Neural crest cell (in vitro differentiated cells): ENCODE measurements at places on chromosomes 7 and 10. TPM values are rescaled to one million over a fixed set of nuclear protein-coding genes. Genes with fewer than 3 reads are reported as not detected.

DNA sequence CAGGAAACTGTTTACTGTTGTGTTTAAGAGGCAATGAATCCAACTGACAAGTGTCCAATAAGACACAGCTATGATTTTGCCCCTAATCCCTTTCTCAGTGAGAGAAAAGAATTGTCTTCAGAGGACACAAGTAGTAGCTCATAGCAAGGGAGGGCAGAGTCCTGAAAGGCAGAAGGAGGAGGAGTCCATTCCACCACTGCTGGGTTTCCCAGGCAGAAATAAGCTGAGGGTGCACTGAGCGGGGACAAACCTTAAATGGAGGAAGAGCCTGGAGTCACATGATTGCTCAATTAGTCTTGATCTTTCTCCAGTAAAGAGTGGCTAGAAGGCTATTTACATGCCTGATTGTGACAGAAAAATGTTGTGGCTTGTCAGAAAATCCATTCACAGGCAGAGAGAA, 573.8 kb downstream of the POM121L12 start:
- peak overlapping the region; percentile 79 for H3K27ac ChIP-seq
- DNase-seq = no peak
- no peaks in the 10 kb centered on the region for H3K4me1 ChIP-seq
- no peaks in the 10 kb centered on the region for H3K36me3 ChIP-seq
- H3K27me3 ChIP-seq = no peaks in the 10 kb centered on the region

- no peaks in the 10 kb centered on the region for H3K27me3 ChIP-seq
- H3K4me3 ChIP-seq = no peak overlapping the region
- no peak for DNase-seq
- H3K4me1 ChIP-seq = no peaks in the 10 kb centered on the region
- no peak overlapping the region for H3K27ac ChIP-seq
These were observed 63.0 kb downstream of the ABRAXAS2 start for GRCh38 chr10:124864421-124865193.

DNA sequence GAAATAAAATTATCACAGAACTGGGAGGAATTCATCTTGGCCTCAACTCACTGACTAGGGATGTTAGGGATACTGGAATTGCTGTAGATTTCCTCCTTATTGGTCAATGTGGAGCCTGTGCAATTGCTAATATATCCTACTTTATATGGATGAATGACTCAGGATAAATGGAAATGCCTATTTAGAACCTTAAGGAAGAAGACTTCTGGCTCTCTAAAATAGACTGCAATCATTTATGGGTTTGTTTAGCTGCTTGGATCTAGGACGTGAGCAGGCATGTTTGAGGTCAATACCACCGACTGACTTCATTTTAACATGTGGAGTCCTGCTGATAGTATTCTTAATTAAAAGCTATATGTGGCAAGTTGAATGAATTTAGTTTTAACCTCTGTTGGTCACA, 1040.1 kb upstream of the LRRN3 start:
- no peaks in the 10 kb centered on the region for H3K4me1 ChIP-seq
- no peaks in the 10 kb centered on the region for H3K27me3 ChIP-seq
- no peaks in the 10 kb centered on the region for H3K36me3 ChIP-seq
- H3K27ac ChIP-seq = no peak overlapping the region
- no peak for DNase-seq
- H3K4me3 ChIP-seq = no peak overlapping the region

DNA sequence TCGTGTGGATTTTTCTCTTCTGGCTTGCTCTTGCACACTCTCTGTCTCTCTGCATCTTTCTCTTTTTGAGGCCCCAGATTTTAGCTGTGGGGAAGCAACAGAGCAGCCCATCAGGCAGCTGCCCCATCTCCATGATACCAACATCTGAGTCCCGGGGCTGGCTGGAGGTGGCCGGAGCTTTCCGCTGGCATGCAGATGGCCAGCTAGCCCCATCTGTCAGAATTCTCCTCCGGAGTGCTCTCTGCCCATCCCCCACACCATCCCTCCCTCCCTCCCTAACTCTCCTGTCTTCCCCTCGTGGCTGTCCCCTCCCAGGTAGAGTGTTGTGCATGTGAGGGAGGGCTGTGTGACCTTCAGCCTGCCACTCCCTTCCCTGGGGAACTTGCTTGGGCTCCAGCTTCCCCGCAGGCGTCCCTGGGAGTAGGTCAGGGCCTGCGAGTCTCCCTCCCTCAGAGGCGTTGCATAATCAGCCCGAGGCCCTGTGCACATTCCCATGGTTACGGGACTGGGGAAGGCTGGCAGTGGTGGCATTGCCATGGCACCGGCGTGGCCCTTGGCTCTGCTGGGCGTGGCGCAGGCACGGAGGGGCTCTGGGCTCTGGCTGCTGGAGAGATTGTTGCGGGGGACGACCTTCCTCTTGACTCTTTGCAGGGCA, 24.7 kb downstream of the GHRHR start:
- no peaks in the 10 kb centered on the region for H3K36me3 ChIP-seq
- peaks cover 18% of the 10 kb centered on the region for H3K27me3 ChIP-seq
- no peak overlapping the region for H3K27ac ChIP-seq
- H3K4me3 ChIP-seq = no peak overlapping the region
- H3K4me1 ChIP-seq = peaks cover 56% of the 10 kb centered on the region

The PLXDC2 gene
- 4.0 and 4.1 TPM in 2 replicates for total RNA-seq

DNA sequence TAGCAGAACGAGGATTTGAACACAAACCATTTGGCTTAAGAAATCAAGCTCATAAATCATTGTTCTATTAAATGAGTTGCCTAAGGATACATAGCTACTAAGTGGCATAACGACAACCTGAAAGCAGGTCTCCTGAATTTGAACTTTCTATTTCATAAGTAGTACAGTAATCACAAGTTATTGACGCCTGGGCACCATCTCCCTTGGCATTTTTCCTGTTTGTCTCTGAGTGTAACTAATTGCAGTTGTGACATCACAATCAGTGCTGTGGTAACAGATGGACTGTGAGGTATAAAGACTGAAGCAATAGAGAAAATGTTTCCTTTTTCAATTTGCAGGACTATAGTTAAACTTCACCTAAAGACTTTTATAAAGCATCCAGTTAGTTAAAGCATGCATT, 6.4 kb upstream of the CSTF2T start:
- no peak overlapping the region for H3K27ac ChIP-seq
- no peaks in the 10 kb centered on the region for H3K4me1 ChIP-seq
- peaks cover 3% of the 10 kb centered on the region for H3K27me3 ChIP-seq
- no peaks in the 10 kb centered on the region for H3K36me3 ChIP-seq
- DNase-seq = no peak
- H3K4me3 ChIP-seq = no peak overlapping the region

The PLAC9 gene
- total RNA-seq = 24.1 and 27.5 TPM in 2 replicates

DNA sequence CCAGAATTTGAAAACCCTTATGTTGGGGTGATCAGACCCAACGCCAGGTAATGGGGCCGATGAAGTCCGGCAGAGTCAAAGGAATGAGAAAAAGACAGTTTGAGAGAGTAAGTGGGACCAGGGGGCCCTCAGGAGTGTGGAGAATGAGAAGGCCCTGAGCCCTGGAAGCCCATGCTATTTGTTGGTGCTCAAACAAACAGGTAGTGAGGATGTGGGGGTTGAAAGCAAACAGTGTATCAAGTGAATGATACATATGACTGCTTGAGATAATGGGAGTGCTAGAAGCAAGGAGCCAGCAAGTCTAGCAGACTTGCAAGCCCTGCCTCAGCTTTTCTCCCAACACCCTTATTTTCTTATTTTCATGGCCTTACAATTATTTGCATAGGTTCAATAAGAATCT, 11.2 kb upstream of the SEPTIN14 start:
- no peaks in the 10 kb centered on the region for H3K36me3 ChIP-seq
- DNase-seq = no peak
- peaks cover 3% of the 10 kb centered on the region for H3K27me3 ChIP-seq
- no peaks in the 10 kb centered on the region for H3K4me1 ChIP-seq

GRCh38 chr7:138170959-138171703, 94.9 kb downstream of the AKR1D1 start:
- H3K36me3 ChIP-seq = peaks cover 13% of the 10 kb centered on the region
- H3K27me3 ChIP-seq = no peaks in the 10 kb centered on the region
- peak overlapping the region; percentile 95 for H3K27ac ChIP-seq

The INPP5F gene
- 95.4 and 99.9 TPM in 2 replicates for total RNA-seq

- H3K4me1 ChIP-seq = no peaks in the 10 kb centered on the region
- H3K27ac ChIP-seq = no peak overlapping the region
- H3K4me3 ChIP-seq = no peak overlapping the region
- DNase-seq = no peak
These were observed 532.5 kb upstream of the C7orf33 start for GRCh38 chr7:148058092-148058491.

DNA sequence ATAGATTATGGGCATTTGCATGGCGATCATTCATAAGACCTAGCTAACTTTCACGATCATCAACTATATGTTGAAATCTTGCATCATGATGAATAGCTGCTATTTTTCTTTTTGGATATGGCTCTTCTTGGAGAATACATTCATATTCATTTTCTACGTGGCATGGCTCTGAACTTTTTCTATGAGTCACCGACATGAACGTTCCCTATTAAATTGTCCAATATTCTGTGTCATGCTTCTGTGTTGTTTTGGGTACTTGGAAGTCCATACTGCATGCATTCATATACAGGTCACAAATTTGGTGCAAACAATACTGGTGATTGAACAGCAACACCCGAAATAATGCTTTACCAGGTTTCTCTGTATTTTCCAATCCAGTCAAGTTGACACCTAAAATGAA, 37.9 kb upstream of the ANKRD1 start:
- DNase-seq = no peak
- H3K27me3 ChIP-seq = no peaks in the 10 kb centered on the region
- H3K27ac ChIP-seq = no peak overlapping the region
- no peaks in the 10 kb centered on the region for H3K36me3 ChIP-seq

The PTF1A gene
- total RNA-seq = 0.16 TPM in 1 of 2 replicates, not detected in the other

DNA sequence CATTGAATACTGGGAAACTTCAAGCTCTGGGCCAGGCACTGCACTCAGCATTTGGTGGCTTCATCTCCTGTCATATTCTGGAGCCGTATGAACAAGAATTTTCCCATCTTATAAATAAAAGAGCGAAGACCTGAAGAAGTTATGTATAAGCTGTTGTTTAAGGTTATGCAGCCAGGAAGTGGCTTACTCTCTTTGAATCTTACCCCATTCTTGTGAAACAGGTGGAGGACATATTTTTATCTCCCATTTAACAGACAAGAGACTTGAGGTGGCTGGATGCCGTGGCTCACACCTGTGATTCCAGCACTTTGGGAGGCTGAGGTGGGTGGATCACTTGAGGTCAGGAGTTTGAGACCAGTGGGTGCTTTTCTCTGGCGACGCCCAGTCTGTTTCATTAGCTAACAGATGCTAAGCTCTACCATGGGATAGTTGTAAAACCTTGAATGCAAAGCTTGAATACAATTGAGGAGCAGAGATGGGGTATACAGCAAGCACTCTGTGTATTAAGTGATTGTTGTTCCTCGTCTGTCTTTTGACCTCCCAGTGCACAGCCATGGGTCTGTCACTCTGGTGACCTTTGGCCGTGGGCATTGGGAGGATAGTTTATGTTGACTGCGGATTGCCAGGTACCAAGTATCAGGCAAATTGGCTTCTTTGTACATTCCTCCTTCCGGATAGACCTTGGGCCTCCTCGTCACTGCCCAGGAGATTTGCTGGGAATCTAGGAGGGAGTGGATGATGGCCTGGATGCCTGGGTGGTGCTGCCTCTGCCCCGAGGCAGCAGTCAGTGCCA, 85.8 kb downstream of the GRK5 start:
- DNase-seq = no peak
- H3K27ac ChIP-seq = no peak overlapping the region
- H3K4me3 ChIP-seq = no peak overlapping the region
- H3K36me3 ChIP-seq = peaks cover 16% of the 10 kb centered on the region

DNA sequence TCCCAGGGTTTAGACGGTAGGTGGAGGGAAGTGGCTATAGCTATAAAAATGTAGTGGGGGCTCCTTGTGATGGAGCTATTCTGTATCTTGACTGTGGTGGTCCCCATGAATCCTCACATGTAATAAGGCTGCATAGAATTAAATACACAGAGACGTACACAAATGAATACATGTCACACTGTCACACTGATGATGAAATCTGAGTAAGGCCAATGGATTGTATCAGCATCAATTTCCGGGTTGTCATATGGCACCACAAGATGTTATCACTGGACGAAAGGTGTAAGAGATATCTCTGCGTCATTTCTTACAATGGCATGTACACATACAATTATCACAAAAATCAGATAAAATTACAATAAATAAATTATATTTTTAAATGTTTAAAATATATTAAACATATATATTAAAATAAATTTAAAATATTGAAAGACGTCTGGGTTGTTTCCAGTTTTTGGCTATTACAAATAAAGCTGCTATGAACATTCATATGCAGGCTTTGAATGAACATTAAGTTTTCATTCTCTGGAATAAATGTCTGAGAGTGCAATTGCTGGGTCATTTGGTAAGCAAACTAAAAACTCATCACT, 38.1 kb downstream of the LEP start:
- no peak overlapping the region for H3K27ac ChIP-seq
- no peaks in the 10 kb centered on the region for H3K4me1 ChIP-seq
- H3K4me3 ChIP-seq = no peak overlapping the region
- DNase-seq = no peak
- H3K36me3 ChIP-seq = peaks cover 20% of the 10 kb centered on the region

The CDK14 gene
- total RNA-seq = 42.2 and 49.6 TPM in 2 replicates

DNA sequence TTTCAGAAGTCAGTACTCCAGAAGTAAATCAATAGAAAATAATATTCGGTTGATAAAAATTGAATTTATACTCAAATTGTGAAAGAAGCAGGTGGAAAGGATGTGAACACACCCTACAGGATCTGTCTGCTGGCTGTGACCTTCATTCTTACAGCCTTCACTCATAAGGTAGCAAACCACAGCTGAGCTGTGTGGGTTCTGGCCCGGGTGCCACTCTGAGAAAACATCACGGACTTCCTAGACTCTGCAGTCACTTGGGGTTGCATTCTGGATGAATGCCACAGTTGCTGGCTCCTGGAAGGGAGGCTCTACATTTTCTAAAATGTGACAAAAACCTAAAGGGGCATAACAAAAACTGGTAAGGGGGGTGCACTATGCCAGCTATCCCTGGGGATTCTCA, 36.0 kb upstream of the ABLIM1 start:
- H3K27ac ChIP-seq = no peak overlapping the region
- no peak overlapping the region for H3K4me3 ChIP-seq
- no peaks in the 10 kb centered on the region for H3K27me3 ChIP-seq

The COL1A2 gene
- 98.8 and 110 TPM in 2 replicates for total RNA-seq

DNA sequence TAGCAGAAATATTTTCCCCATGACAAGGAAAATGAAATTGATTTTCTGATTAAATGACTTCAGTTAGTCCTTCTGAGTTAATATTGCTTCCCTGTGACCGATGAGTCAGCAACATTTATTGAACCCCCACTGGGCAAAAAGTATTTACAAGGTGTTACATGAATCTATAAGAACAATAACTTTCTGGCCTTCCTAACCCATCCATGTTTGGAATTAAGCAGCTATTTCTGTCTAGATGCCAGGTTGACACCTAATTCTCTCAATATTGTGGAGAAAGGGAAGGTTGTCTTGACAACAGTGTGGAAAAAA, 112.9 kb upstream of the JAZF1 start:
- H3K4me3 ChIP-seq = no peak overlapping the region
- H3K36me3 ChIP-seq = no peaks in the 10 kb centered on the region
- peaks cover 5% of the 10 kb centered on the region for H3K4me1 ChIP-seq
- no peaks in the 10 kb centered on the region for H3K27me3 ChIP-seq
